Activated CD8-positive, alpha-beta T cell treated with anti-CD3 and anti-CD28 coated beads, Interleukin-2, amount 10 ng/mL, durations not matched to agents 7 days and 5 days (primary cell): ENCODE measurements at places on chromosomes 6 and 20.

- peak; percentile 45 for DNase-seq
Measured at GRCh38 chr6:141326426-141326825, 806.3 kb upstream of the GJE1 start.

DNA sequence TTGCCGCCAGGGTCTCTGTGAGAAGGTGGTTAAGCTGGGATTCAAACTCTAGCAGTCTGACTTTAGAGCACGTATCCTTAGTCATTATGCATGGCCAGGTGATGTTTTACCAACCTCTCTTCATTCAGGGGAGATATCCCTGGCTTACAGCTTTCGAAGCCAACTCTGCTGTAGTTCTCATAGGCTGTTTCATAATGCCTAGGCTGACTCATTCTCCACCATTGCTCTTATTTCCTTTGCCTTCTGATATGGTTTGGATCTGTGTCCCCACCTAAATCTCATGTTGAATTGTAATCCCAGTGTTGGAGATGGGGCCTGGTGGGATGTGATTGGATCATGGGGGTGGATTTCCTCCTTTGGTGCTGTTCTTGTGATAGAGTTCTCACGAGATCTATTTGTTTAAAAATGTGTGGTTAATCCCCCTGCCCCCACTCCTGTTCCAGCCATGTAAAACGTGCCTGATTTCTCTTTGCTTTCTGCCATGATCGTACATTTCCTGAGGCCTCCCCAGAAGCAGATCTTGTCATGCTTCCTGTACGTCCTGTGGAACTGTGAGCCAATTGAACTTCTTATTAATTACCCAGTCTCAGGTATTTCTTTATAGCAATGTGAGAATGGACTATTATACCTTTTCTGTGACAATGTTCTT, 94.6 kb upstream of the MAN1A1 start:
- DNase-seq: no peak

DNA sequence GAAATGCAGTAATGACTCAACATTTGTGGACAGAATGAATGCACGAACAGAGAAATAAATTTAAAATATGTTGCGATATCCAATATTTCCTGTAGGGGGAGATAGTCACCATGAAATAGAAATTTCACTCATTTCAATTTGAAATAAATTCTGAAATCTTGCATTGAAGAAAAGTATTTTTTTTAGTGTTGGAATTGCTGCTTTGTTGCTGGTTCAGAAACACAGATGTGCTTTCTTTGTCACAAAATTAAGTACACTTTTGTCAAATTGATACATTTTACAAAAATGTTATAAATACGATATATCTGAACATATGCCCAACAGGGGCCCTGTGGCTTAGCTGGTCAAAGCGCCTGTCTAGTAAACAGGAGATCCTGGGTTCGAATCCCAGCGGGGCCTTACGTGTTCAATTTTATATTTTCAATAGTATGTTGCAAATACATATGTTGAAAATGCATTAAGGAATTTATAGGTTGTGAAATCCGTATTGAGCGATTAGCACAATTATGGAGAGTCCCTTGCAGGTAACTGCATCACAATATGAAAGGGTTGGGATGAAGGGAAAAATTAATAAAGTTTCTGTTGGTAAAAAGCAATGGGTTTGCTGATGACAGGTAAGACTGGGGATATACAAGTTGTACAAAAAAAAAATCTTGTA, 85.4 kb upstream of the PRSS16 start:
- peak; percentile 46 for DNase-seq

- DNase-seq: no peak
Measured at GRCh38 chr6:30769853-30770524, 25.6 kb upstream of the IER3 start.

- DNase-seq: no peak
Measured at GRCh38 chr6:21158873-21159272, 434.7 kb upstream of the SOX4 start.

DNA sequence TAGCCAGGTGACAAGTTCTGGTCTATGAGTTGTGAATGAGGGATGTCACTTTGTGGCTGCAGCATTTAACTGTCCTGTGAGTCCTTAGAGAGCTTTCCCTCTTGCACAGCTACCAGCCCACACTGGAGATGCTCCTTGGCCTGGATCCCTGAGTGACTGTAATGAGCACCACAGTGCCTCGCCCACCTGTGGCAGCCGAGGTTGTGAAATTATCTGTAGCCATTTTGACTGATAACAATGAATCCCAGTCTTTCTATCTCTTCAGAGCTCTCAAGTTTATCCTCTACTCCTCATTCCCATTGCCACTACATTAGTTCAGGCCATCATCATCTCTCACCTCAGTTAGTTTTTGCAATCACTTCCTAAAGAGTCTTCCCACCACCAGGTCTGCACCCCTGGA, 41.3 kb upstream of the BEND3 start:
- DNase-seq: no peak

DNA sequence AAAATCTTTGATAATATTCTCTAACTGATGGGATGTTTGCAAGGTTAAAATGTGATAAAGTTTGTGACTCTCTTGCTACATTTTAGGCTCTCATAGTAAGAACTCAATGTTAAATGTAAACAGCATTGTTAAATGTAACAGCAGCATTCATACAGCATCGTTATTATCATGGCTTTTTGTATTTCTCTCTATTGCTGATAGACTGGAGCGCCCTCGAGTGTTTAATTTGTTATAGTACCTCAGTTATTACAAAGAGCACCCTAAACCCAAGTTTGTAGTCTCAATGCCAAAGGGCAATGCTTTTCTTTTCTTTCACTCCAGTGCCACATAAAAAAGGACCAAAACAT, 14.9 kb upstream of the TTPAL start:
- DNase-seq: no peak

DNA sequence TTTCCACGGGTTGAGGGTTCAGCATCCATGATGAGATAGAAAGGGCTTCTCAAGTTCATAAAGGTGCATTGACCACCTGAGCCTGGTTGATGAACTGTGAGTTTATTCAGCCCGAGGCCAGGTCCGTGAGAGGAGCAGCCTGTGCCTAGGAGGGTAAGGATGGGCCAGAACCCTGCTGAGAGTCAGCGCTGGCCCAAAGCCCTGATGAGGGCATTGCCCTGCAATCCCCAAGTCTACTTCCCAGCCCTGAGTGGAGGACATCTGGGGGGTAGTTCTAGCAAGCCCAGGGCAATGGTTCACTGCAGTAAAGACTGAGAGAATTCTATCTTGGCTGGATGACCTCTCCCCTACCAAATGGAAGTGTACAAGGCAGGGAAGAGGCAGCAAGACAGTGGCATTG, 123.3 kb upstream of the NXT1 start:
- no peak for DNase-seq

GRCh38 chr6:38305995-38306681, 333.6 kb downstream of the BTBD9 start:
- DNase-seq: no peak

GRCh38 chr6:167092672-167093339, 30.1 kb upstream of the CCR6 start:
- DNase-seq: no peak

DNA sequence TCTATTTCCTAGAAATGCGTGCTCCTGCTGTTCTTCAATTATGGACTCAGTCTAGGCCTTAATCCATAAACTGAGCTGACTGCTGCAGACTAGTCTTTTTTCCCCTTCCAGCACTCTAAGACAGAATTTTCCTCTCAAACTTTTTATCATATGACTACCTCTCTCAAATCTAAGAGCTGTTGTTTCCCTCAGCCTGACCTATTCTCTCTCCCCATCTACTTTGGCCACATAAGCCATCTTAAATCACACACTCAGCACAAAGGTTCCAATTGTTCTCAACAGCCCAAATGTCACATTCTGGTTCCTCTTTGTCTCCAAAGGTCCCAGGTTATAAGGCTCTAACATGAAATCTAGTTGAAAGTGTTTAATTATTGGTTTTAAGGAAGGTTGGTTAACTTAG, 85.2 kb downstream of the PRSS35 start:
- DNase-seq: no peak
